Sigmoid colon (tissue), 7 donors: ENCODE measurements at places on chromosomes 4 and X. TPM values are rescaled to one million over a fixed set of nuclear protein-coding genes. Genes with fewer than 3 reads are reported as not detected.

DNA sequence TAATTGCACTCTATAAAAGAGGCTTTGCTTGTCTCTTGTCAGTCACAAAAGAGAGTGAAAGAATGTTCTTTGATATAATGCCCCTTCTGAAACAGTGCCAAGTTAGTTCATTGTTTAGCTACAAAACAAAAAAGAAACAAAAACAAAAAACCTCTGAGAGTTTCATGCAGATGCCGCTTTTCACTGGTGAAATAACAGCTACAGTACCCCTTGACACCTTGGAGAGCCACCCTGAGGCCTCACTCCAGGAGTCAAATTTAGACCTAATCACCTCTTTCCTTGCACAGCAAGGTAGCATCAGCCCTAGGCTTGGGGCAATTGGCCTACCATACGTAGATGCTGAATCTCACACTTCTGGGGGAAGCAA lies 185.2 kb downstream of the UNC5C start:
- no peak for DNase-seq

DNA sequence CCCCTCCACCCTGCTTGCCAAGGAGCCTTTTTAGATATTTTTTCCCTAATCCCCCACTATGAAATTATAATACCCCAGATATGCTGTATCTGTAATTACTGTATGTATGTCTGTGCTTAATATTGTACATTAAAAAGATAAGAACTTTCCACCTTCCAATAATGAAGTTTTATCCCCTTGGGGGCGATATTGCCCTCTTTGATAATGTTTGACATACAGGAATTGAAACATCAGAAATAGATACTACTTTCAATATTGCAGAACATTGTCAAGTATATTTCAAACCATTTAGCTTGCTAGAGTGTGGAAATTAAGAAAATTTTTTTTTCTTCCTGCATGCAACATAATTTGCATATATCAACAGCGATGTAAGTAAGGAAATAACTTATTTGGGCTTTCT lies 58.9 kb downstream of the NAF1 start:
- DNase-seq = no peak

DNA sequence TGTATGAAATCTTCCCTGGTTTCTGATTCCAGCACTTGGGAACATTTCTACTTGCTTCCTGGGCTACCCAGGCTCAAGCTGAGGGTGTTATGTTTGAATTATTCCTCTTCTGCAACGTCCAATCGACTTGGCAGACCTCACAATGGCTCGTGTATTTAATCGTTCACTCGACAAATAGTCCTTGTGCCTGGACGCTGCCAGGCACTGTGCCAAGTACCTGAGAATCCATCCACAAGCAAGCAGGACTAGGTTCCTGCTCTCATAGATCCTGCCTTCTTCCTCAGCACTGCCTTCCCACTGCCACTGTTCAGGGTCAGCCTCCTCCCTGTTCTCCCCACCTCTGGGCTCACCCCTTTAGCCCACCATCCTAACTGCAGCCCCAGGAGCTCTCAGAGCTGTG lies 113.3 kb downstream of the EFNB1 start:
- peak; percentile 50 for DNase-seq

DNA sequence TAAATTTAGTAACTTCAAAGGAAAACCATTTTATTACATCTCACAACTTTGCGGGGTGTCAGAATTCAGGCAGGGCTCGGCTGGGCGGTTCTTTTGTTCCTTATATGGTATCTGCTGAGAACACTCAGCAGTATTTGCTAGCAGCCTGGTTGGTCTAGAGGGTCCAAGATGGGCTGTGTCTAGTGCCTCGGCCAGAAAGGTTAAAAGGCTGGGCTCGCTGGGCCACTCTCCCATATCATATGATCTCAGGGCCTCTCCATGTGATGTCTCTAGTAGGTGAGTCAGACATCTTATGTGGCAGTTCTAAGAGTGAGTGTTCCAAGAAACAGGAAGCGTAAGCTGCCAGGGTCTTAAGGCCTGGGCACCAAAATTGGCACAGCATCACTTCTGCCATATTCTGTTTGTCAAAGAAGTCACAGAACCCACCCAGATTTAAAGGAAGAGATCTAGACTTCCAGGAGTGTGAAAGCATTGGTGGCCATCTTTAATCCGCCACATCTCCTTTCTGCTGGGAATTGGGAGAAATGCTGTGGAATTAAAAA lies 100.9 kb upstream of the ATP6AP2 start:
- no peak for DNase-seq

DNA sequence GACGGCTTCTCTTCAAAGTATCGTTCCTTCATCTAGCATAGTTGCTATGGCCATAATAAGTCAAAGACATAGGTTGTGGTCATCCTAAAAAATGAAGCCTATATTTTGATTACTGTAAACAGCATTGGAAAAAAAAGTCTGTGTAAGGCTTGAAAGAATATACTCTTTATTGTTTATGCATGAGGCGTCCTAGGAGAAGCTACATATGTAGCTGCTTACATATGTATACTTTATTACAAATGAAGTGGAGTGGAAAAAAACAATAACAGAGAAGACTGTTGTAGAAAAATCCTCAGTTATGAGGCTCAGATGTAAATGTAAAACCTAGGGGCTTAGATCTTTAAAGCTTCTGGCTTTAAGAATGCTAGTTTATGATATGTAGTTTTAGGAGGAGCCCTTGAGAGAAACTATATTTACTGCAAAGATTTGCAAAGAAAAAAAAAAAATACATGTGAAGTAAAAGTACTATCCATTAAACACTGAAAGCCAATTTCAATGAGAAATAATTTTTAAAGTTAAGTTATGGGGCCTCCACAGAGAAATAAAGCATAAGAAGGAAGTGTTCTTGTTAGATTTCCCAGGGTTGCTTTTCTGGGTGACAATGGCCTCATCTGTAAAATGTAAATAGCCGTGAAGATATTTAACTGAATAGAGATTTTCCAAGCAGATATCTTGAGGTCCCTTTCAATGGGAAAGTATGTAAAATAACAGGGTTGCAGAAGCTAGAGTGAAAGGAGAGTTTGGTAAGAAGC lies 598.2 kb downstream of the TRIML1 start:
- DNase-seq = no peak

FOXP3 gene
- total RNA-seq = not detected

ERAS gene
- not detected for total RNA-seq

CFAP99 gene
- total RNA-seq = not detected

TRPC3 gene
- total RNA-seq = 0.81 TPM

TMPRSS11F gene
- total RNA-seq = not detected
